Pulmonary artery endothelial cell (primary cell): ENCODE measurements at places on chromosomes 2 and 18.

- DNase-seq, result no peak
These were observed 98.7 kb downstream of the MAPK4 start for GRCh38 chr18:50658601-50659000.

DNA sequence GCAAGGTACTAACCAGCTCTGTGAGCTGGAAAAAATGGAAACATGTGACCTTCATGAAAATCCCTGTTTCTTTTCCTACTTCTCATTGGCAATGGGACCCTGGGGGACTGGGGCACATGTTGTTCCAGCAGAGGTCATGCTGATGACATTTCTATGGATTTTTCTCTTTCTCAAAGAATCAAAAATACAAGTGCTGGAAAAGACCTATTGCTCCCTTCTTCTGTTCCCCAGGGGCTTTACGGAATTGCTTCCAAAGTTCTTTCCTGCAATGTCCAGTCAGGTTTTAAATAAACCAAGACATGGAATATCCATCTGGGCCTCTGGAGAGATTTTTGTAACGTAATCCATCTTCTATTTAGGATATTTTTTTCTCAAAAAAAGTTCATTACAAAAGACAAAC lies 1006.1 kb upstream of the CELF4 start:
- no peak for DNase-seq

DNA sequence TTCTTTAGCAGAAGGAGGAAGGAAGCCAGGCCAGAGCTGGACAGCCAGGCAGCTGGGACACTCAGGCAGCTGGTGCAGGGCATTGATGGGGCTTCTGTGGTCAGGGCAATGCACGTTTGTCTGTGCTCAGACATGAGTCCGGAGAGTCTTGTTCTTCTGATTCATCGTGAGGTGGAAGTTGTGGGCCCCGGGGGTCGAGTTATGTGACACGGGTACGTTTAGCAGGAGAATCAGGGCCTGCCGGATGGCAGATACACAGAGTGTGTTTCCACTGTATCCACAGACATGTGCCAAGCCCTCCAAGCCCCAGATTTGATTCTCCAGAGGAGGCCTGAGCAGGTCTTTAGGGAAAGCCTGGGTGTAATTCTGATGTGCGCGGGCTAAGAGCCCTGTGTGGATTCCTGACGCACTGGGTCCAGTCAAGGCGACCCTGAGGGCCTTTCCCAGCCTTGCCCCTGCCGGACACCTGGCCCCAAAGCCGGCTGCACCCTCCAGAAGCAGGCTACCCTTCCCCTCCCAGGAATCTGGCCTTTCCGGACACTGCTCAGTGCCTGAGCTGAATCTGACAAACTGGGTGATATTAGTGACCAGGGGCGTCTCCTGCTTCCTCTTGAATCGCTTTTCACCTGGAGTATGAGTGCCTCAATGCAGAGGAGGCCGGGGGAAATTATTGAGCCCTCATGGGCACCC lies 10.1 kb downstream of the ARHGEF4 start:
- DNase-seq, result no peak

DNA sequence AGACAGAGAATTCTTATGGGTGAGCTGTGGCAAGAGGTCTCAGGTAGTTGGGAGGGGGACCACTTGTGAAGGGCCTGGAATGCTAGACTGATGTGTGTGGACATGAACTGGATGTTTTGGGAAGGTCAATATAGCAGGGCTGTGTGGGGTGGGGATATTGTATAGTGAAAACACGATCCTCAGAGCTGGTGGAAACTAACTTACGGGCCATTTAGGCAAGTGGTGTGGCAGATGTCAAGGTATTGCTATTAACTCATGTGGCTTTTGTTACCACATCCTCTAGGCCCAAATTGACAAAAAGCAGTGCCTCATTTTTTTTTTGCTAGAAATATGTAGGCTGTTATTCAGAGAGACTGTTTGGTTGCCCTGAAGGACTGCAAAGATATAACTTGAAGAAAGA lies 8.0 kb upstream of the GALNT1 start:
- DNase-seq, result no peak

GRCh38 chr2:232927793-232928550 lies 57.9 kb downstream of the SNORC start:
- no peak for DNase-seq
